Fibroblast of skin of right biceps (primary cell): ENCODE measurements at places on chromosomes 2 and 18.

- no peak for DNase-seq
Observed at GRCh38 chr2:12725233-12726187, 8.8 kb downstream of the TRIB2 start.

GRCh38 chr2:140154706-140155105 is 1374.5 kb upstream of the NXPH2 start:
- peak; percentile 16 for DNase-seq

DNA sequence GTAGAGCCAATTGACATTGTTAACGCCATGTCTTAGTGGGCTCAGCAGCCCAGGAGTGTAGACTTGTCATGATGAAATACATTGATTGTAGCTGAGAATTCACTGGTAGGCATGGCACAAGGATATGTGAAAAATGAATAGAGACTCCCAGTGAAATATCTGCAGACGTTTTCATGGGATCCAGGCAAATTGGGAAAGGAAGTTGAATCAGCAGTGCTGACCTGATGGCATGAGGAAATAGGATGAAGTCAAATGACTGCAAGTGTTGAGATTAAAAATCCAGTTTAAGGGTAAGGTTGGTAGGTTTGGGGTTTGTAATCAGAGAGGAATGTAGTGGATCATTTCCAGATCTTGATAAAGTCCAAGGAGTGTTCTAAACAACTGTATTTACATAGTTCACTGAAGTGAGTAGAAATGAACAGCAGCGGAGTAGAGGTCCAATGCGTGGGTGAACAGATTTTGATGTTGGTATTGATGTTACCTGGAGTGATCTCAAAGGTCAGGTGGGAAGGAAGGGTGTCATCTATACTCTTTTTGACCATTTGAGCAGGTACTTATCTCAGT is 24.6 kb downstream of the INSIG2 start:
- DNase-seq: peak; percentile 82

DNA sequence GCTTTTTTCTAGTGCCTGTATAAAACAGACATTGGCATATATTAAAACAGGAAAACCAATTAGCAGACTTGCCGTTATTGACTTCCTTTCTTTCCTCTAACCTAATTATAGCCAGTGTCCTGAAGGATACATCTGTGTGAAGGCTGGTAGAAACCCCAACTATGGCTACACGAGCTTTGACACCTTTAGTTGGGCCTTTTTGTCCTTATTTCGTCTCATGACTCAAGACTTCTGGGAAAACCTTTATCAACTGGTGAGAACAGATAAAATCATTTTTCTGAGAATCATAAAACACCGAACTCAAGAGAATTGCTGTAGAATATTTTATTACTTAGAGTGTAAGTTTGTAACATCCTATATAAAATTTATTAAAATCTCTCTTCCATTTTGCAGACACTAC is 74.3 kb downstream of the SCN2A start:
- no peak for DNase-seq

DNA sequence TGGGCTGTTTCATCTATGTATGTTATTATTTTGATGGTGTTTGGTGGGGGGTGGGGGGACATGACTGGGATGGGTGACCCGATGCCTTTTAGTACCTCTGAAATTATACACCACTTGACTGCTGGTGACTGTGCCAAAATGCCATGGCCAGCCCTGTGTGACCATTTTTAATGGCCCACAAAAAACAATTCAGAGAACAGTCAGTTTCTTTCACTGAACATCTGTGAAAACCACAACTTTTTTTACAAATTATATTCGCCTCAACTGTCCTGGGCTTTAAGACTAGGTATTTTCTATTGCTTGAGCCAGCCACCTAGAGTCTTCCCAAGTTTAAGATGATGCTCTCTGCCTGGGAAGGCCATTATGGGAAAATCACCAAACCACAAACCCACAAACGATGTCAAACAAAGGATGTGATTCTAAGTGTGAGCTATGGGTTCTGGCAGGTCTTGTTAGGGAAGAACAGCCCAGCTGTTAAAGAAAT is 33.9 kb downstream of the FN1 start:
- peak; percentile 88 for DNase-seq

DNA sequence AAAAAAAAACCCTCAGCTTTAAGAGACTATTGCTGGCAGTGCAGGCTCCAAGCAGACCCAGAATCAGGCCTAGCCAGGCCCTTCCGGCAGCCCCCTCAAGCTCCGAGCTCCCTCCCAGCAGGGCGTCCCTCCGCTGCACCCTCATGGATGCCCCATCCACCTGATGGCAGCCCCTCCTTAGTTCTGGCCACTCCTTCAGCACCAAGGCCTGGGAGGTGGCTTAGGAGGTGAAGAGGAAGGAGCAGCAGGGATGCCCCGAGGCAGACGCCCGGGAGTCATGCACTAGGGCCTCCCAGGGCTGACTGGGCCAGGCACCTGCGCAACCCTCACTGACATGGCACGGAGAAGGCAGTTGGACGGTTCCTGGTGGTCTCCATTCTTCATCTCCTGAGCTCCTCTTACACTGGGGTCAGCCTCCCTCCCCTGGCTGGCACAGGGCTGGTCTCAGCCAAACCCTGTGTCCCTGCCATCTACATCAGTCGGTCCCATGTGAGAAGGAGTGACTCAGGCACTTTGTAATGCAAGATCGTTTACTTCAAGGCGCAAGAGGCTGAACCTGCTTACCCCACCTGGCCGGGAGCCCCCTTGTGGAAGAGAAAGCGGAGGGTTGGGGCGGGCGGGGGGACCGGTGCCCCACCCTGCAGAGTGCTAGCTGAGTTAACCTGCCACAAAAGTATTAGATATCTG is 53.5 kb upstream of the ID2 start:
- no peak for DNase-seq
